ENCODE measurements at places on chromosomes 16 and 17.
A peak's percentile ranks its signal among the peaks of the same experiment; 100 is the strongest.

GRCh38 chr17:77769215-77769614, 189.3 kb upstream of the TNRC6C start:
- peak; percentile 88 for DNase-seq

GRCh38 chr17:44733753-44734152, 25.0 kb upstream of the ADAM11 start:
- no peak for DNase-seq

- no peak for DNase-seq
Measured at GRCh38 chr16:8806272-8806983, 8.8 kb downstream of the PMM2 start.

DNA sequence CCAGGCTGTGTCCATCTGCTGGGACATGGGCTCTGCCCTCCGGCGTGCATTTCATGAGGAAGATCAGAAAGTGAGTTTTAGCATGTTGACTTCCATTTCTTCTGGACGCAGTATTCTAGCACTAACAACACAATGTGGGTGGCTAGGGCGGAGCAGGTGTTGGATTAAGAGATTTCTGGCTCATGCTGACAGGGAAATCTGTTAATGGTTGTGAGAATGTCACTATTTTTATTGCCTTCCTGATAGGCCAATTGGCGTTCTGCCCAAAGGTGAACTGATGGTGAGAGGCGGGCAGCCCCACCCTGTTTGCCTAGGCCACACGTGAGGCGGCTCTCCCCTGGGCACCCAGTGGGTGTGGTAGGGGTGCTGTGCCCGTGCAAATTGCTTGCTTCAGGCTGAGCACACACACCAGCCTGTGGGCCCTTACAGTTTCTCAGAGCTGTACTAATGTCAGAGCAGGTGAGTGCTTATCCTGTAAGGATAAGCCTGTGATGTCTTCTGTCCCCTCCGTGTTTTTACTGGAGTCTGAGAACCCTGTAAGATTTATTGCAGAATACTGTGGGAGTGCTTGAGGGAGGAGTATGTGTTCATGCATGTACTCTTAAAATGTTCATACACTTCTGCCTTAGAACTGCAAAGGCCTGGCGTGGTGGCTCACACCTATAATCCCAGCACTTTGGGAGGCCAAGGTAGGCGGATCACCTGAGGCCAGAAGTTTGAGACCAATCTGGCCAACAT, 30.9 kb downstream of the PGS1 start:
- DNase-seq = peak; percentile 73

DNA sequence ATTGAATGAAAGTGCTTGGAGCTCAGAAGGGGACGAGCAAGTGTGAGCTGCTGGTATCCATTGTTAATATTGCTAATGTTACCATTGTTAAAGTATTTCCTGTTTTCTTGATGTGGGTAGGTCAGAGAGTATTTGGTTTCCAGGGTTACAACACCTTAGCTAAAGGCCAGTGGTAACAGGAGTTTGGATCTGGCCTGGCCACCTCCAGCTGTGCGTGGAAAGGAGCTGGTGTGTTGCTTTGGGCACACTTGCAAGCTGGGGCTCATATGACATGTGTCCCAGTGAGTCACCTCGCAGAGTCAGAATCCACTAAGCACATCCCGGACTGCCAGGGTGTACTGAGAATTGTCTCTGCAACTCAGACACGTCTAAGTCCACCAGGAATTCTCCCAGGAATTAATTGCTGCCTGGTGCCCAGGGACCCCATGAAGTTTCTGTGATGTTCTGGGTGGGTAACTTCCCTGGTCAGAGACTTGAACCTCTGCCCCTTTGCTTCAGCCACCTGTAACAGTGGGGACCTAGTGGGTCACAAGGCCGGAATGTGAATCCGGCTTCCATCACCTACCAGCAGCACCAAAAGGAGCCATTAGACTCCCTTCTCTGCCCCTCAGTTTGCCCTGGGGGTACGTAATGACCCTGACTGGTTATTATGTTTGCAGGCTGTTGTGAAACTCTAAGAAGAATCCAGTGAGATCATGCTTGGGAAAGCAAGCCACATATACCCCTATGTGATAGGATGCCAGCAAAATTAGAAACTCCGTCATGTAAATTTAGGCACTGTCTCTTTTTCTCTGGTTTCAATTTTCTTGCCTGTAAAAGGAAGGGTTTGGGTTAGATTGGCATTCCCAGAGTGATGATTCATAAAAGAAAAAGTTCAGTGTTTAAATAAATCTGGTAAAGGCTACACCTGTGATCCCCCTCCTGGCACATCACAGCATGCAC, 12.8 kb downstream of the SLC6A2 start:
- DNase-seq = no peak

GRCh38 chr17:79932451-79933306, 93.4 kb upstream of the CBX4 start:
- no peak for DNase-seq

GRCh38 chr17:81189670-81190530, 23.9 kb upstream of the AATK start:
- no peak for DNase-seq

- DNase-seq = no peak
Measured at GRCh38 chr17:83136156-83136555, 56.7 kb downstream of the METRNL start.

GRCh38 chr16:3577302-3577752, at the start of gene NLRC3:
NLRC3 (minus strand) TSS chr16:3577403; CDS start chr16:3565036, 12,367 bp downstream.
- no peak for DNase-seq

DNA sequence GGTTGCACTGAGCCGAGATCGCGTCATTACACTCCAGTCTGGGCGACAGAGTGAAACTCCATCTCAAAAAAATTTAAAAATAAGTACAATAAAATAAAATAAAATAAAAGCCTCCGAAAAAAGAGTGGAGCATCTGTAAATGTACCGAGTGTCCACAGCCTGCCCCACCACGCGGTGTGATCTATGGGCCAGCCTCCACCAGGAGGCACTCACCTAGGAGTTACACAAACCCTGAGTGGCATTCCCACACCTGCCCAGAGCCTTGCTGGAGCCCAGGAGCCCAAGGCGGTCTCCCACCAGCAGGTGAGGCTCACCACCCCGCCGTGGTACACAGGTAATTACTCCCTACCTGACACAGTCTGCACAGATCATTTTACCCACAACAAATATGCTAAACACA, 183.2 kb downstream of the ZNF423 start:
- no peak for DNase-seq

- DNase-seq = peak; percentile 71
Measured at GRCh38 chr17:74457146-74457819, 9.2 kb upstream of the CD300A start.

DNA sequence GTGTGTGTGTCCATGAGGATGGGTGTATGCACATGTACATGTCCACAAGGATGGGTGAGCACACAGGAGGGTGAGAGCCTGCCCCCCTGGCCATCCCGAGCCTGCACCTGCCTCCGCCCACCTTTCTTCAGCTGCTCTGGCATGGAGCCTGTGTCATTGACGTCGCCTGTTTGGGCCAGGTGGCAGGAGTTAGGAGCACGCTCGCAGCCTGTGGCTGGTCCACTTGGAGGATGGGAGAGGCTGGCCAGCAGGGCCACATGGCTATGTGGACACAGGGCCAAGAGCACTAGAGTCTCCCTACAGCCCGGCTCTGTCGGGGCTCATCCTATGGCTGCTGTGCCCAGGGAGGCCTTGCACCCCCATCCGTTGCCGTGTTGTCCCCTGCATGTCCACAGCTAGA, 21.4 kb downstream of the BAHCC1 start:
- peak; percentile 98 for DNase-seq

GRCh38 chr16:12252616-12253015, 276.1 kb downstream of the SNX29 start:
- DNase-seq = peak; percentile 42

- no peak for DNase-seq
Measured at GRCh38 chr16:81261049-81261648, 22.7 kb downstream of the BCO1 start.

DNA sequence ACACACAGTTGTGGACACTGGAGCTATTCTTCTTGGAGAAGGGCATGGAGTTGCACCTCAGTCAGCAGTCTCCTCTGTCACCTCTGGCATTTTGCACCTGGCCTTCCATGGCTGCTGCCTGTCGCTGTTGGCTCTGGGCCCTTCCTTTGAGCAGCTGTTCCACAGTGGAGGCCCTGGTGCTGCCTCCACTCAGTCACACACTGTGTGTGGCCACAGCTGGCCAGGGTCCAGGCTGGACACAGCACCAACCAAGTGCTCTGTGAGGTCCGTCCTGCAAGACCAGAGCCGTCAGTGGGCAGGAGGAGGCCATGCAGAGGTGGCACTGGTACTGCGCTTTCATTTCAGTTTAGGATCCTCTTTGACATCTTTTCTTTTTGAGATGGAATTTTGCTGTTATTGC, 21.6 kb upstream of the MED9 start:
- peak; percentile 96 for DNase-seq

- DNase-seq = peak; percentile 28
Measured at GRCh38 chr17:33447090-33447489, 154.0 kb upstream of the ASIC2 start.

DNA sequence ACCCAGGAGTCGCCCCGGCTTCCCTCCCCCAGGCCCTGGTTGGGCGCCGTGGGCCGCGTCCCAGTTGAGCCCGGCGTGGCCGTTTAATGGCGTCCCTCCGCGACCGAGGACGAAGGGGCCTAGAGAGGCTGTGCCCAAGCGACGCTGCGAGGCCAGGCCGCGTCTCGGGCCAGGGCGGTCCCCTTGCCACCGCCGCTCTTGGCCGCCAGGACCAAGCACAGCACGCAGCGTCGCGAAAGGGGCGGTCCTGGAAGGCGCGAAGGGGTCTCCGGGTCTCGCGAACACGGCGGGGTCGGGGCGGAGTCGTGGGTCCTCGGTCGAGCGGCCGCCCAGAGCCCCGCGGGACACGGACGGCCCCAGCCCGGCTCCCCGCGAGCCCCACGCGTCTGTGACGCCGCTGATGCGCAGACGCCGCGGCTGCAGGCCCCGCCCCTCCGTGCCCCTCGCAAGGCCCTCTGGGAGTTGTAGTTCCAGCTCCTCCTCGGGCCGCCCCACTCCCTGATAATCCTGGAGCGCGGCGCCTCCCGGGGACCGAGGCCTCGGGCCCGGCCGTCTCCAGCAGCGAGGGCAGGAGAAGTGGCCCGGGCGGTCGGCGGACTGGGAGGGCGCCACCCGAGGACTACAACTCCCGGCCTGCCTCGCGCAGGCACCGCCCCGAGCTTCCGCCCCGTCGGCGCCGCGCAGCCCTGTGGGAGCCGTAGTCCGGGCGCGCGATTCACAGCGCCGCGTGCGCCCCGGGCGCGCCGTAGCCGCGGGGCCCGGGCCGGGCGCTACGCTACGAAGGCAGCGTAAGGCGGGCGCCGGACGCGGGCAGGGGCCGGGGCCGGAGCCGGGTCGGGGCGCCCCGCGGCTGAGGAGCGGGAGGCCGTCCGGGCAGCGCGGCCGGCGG, at the start of gene CAPN15:
TSS of gene CAPN15 (plus strand) at position 698 of the 889 bp plus-strand sequence. CDS start 19,127 bp downstream, outside the sequence.
- peak; percentile 86 for DNase-seq

GRCh38 chr17:49922095-49922494, 46.9 kb upstream of the DLX4 start:
- no peak for DNase-seq

DNA sequence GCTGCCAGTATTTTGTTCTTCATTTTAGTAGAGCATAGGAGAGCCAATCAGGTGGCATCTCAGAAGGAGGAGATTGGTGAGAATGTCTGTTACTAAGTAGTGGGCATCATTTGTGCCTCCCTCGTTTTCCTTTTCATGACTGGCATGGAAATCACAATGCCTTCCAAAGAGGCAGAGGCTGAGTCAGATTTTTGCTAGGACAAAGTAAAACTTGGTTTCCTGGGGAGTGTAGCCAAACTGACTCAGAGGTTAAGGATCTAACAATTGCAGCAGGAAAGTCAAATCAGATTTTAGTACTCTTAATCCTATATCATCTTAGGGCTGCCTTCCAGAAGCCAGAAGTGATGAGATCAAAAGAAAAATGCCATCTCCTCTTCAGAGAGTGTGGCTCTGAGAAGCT, 138.7 kb downstream of the ANKFN1 start:
- DNase-seq = no peak

GRCh38 chr16:3922241-3922640, 41.7 kb upstream of the CREBBP start:
- DNase-seq = no peak

GRCh38 chr17:67080804-67081203, 36.5 kb downstream of the CACNG1 start:
- no peak for DNase-seq

DNA sequence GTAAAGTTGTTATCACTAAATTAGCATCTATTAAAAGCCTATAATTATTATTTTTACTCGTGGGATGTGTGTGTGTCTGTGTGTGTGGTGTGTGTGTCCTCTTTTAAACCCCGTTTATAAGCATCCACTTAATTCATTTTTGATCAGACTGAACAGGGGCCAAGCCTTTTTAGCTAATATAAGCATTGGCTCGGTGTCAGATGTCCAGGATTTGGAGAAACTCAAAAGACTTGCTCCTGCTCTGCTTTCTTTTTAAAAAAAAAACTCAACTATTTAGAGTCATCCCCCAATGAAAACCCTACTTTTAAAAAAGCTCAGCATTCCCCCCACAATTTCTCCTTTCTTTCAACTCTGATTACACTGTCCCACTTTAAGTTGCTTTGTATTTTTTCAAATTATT, 459.3 kb upstream of the MAF start:
- no peak for DNase-seq

- DNase-seq = no peak
Measured at GRCh38 chr16:48613061-48613957, 3.3 kb upstream of the N4BP1 start.

DNA sequence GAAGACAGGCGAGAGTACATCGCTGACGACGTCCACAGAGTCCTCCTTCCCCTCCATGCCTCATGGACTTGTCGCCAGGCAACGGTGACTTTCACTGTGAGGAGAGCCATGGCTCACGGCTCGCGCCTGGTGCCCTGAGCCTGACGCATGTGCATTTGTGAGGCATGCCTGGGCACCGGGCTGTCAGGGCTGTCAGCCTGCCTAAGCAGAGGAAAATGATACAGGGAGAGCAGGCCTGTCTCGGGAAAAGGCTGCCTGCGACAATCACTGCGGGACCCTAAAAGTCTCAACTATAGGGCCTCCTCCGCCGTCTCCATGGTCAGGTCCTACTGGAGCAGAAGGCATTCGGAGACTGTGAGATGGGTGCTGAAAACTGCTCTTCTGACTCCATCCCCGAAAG, 135.5 kb upstream of the WSB1 start:
- no peak for DNase-seq

DNA sequence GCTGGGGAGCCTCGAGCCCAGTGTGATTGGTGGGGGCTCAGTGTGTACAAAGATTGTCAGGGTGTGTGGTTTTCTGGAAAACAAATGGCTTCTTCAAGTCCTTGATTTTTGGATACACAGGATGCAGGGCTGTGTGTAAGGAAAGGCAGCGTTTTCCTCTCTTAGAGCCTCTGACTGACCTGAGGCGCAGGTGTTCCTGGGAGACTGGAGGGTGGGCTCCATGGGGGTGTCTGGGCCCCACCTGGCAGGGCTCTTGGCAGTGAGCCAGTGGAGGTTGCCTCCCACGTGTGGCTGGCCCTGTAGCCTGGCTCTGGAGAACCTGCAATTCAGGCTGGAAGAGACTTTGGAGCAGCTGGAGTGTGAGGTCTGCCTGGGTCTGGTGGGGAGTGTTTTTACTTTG, 5.0 kb downstream of the FOXK2 start:
- DNase-seq = peak; percentile 41
